ENCODE measurements at places on chromosomes 6 and 20.

DNA sequence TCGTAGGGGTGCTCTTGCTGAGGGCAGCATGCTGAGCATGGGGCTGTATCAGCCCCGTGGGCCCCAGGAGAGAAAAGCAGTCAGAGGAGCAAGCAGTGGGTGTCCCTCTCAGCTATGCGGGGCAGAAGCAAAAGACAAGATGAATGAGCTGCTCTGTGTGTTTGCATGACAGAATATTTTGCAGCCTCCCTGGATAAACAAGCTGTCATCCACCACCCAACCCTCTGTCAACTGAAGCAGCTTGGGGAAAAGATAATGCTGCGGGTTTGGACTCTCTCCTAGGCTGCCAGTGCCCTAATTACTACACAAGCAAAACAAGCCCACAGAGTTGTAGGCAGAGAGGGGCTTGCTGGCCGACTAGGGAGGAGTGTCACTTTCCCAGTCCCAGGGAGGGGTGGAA is 82.3 kb upstream of the PTPRT start:
- no peaks in the 10 kb centered on the region for H3K36me3 ChIP-seq
- no peak overlapping the region for H3K4me3 ChIP-seq
- H3K27me3 ChIP-seq, result peaks cover 7% of the 10 kb centered on the region
- no peaks in the 10 kb centered on the region for H3K4me1 ChIP-seq
- no peak overlapping the region for H3K27ac ChIP-seq

DNA sequence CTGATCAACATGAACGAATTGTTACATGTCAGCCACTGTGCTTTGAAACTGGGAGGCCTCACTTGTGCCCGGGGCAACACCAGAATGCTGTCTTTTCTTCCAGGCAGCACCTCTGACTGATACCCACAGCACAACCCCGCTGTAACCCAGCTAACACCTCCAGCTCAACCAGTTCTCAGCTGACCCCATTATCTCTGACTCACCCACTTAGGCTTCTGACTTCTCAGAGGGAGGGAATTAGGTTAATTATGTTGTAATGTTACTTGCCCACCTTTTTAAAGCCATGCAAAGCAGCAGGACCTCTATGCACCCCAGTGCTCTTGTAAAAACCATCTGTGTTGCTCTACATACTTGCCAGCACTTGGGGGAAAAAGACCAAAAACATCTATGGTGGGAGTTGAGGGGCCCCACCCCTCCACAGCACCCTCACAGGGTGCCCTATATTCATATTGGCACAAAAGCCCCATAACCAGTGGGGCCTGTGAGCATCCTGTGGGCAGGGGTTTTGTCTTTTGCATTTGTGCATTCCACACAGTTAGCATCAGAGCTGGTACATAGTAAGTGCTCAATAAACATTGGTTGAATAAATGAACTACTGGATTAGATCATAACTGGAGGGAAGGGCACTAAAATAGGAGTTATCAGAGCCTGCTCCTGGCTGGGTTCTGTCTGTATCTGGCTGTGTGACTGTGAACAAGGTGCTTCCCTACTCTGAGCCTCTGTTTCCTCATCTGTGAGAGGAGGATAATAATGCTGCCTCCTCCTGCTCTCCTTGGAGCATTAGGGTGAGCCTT is 22.3 kb downstream of the BNIP5 start:
- H3K27me3 ChIP-seq, result peaks cover 3% of the 10 kb centered on the region
- peak overlapping the region; percentile 6 for H3K4me3 ChIP-seq
- H3K27ac ChIP-seq, result no peak overlapping the region
- no peaks in the 10 kb centered on the region for H3K36me3 ChIP-seq
- H3K4me1 ChIP-seq, result peaks cover 5% of the 10 kb centered on the region

- no peak overlapping the region for H3K4me3 ChIP-seq
- H3K36me3 ChIP-seq, result no peaks in the 10 kb centered on the region
- peak; percentile 57 for DNase-seq
- H3K27ac ChIP-seq, result peak overlapping the region; percentile 13
- no peaks in the 10 kb centered on the region for H3K27me3 ChIP-seq
- H3K4me1 ChIP-seq, result peaks cover 17% of the 10 kb centered on the region
Observed at GRCh38 chr6:155174576-155175211, 89.1 kb upstream of the CLDN20 start.

DNA sequence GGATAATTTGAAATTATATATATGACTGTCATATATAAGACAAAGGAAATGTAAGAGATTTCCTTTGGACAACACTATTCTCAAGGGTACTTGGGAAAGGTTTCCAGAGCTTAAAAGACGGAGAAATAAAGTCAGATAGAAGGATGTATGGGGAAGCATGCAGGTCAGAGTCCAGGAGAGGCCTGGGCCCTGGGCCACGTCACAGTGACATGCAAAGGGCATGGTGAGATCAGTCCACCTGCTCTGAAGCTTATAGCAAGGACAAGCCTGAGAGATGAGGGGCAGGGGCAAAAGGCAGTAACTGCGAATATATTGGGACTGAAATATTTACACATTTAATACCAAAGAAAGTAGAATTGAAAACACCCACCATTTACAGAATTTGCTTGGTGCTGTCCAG is 24.6 kb upstream of the GMDS start:
- H3K36me3 ChIP-seq, result peaks cover 49% of the 10 kb centered on the region
- H3K4me3 ChIP-seq, result no peak overlapping the region
- no peak for DNase-seq

GRCh38 chr6:75490706-75491105 is 2.9 kb downstream of the FILIP1 start:
- no peaks in the 10 kb centered on the region for H3K4me1 ChIP-seq
- H3K27me3 ChIP-seq, result no peaks in the 10 kb centered on the region
- no peak overlapping the region for H3K4me3 ChIP-seq
- no peak for DNase-seq
- H3K36me3 ChIP-seq, result no peaks in the 10 kb centered on the region

DNA sequence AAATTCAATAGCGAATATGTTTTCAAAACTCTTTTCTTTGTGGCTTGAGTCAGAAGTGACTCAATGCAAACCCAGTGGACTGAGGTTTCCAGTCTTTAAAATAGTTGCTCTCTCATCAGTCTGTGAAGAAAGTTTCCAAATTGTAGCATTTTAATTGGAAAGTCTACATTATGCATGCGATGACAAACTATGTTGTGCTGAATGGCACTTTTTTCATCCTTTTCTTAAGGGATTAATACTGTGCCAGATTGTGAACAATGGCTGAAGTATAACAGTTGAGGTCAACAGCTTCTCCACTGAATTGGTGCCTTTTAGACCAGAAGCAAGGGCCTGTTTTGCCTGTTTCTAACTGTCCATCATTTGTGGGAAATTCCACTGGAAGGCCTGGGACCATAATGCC is 377.1 kb downstream of the BTBD9 start:
- no peak overlapping the region for H3K27ac ChIP-seq
- peaks cover 2% of the 10 kb centered on the region for H3K27me3 ChIP-seq
- no peak overlapping the region for H3K4me3 ChIP-seq
- no peak for DNase-seq
- H3K36me3 ChIP-seq, result peaks cover 6% of the 10 kb centered on the region

DNA sequence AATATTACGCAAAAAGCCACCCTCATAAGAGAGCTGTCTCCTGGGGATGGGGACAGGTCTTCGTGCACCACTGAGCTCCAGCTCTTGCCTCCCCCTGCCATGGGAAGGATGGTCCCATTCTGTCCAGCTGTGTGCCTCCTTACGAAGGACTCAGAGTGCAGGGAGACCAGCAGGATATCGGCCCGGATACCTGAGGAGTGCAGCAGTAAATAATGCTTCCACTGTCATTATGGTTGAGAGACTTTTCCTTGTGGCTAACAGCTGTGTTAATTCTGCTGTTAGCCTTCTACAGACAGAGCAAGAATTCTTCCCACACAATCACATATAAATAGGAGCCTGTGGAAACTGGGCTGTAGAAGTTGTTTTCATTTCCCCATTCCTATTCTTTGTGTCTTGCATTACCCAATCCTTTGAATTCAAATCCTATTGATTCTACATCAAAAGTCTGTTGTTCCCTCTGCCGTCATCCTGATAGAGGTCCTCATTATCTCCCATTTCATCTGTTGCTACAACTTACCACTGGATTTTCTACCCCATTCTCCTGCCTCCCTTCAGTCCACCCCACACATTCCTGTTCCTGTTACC is 364.6 kb upstream of the SOX4 start:
- peaks cover 6% of the 10 kb centered on the region for H3K27me3 ChIP-seq
- no peak for DNase-seq
- no peak overlapping the region for H3K27ac ChIP-seq
- peaks cover 34% of the 10 kb centered on the region for H3K36me3 ChIP-seq

Measured in immature natural killer cell (primary cell).